ENCODE measurements at places on chromosomes 2 and 18. TPM values are rescaled to one million over a fixed set of nuclear protein-coding genes. Genes with fewer than 3 reads are reported as not detected.
A peak's percentile ranks its signal among the peaks of the same experiment; 100 is the strongest.

DPYSL5 gene
- 0.12 TPM for total RNA-seq

GRCh38 chr2:217722883-217723472, 279.8 kb downstream of the TNS1 start:
- no peak for DNase-seq

- DNase-seq = no peak
Observed at GRCh38 chr2:122530814-122531213, 775.4 kb downstream of the TSN start.

GRCh38 chr2:26182441-26182840, 9.6 kb downstream of the GAREM2 start:
- DNase-seq = no peak

GRCh38 chr2:21866316-21866715, 742.5 kb downstream of the TDRD15 start:
- no peak for DNase-seq

- DNase-seq = peak; percentile 16
Observed at GRCh38 chr18:79631096-79631507, 48.5 kb upstream of the CTDP1 start.

PRR30 gene
- total RNA-seq = not detected

GRCh38 chr2:153433403-153433802, 45.2 kb downstream of the RPRM start:
- no peak for DNase-seq

DNA sequence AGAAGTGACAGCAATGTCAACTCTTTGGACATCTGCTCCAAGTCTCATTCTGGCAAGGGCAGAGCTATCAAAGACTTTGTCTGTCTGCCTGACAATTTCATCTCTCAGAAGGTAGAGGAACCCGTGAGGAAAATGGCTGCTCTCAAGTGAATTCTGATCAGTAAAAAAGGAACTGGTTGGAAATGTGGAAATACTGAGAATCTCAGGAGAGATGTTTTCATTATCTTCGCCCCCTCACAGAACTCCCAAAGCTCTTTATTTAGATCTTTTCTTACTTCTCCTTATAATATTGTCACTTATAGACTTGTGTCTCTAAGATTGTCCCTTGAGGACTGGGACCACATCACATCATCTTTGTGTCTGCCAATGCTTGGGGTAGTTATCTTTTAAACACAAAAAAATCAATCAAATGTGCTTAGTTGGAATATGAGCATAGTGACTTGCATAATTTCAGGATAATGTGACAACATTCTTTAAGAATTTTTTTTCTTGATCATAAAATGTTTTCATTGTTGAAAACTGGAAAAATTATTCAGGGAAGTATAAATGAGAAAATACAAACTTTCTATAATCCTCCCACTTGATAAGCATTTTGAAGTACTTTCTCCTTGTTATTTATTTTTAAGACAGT, 68.2 kb upstream of the ITGB6 start:
- DNase-seq = no peak

MTX2 gene
- total RNA-seq = 73.5 TPM

GRCh38 chr2:122112216-122113005, 357.0 kb downstream of the TSN start:
- DNase-seq = no peak

- no peak for DNase-seq
Observed at GRCh38 chr18:52667463-52668065, 327.6 kb downstream of the DCC start.
